ENCODE measurements at places on chromosomes 5 and 9.

- DNase-seq, result no peak
Observed at GRCh38 chr5:137085206-137085605, 413.9 kb downstream of the SPOCK1 start.

DNA sequence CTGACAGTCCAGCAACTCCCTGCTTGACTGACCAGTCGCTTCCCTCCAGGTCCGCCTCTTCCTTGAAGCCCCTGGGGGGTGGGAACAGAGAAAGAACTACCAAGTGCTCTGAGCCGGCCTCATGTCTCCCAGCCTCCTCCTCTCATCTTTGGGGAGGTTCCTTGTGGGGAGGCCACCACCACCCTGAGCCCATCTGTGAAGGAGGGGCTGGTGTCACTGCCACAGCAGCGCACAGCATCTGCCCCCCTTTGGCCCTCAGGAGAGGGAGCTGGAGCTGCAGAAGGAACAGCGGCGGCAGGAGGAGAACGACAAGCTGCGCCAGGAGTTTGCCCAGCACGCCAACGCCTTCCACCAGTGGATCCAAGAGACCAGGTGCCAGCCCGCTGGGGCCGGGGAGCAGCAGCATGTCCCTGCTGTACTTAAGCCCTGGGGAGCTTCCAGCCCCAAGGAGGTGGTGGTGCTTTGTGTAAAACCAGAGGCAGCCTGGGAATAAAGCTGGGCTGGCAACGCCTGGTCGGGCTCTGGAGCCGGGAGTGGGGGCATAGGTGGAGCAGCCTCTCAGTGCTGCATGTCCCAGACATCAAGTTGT lies 29.4 kb downstream of the DYNC2I2 start:
- no peak for DNase-seq

DNA sequence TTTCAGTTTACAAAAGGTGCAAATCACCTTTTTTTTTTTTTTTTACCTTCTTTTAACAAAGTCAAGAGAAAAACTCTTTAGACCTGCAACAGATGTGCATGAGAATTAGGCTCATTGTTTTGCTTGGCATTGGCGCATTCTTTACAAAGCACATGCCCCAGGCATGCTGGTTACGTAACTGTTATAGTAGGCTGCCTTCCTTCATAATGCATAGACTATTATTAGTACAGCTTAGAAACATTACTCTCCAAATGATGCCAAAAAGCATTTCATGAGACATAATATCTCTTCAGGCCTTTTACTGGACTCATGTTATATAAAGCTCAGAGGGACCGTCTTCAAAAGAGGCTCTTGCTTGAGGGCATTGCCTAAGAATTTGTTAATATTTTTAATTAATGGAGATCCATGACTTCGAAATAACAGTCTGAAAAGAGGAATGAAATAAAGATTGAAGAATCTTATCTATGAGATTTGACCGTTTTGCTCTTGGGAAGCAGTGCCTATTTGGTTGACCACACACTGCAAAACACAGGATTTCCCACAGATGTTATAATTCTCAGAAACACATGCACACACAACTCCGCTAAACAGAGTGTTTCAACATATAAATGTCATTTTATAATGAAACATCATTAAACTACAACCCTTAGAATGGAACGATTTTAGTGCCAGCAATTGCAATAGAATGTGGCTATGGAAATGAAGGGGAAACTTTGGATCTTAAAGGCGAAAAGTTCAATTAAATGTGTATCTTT lies 478.7 kb downstream of the PRR16 start:
- DNase-seq, result no peak

GRCh38 chr9:126295516-126295915 lies 31.1 kb upstream of the MVB12B start:
- no peak for DNase-seq

DNA sequence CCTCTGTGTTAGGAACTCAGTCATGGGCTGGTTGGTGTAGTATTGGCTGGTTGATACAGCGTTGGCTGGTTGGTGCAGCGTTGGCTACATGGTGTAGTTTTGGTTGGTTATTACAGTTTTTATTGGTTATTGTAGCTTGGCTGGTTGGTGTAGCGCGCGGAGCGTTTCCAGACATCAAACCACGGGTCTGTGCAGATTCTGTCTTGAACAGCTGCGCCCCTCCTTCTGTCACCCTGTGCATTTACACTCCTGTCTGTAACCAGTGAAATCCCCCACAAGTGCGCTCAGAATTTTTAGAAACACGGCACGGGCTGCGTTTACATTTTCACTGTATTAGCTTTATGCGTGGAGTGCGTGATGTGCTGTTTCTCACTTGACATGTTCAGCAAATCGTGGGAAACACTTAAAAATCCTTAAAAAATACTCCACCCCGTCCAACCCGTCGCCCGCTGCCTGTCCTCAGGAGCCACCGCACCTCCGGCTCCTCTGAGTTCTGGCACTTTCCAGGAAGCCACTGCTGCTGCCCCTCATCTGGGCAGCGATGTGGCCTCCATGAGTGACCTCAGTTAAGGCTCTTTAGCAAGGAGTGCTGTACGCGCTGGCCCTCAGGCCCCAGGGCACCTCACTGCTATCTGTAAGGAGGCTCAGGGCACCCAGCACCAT lies 20.8 kb downstream of the NKD2 start:
- DNase-seq, result no peak

DNA sequence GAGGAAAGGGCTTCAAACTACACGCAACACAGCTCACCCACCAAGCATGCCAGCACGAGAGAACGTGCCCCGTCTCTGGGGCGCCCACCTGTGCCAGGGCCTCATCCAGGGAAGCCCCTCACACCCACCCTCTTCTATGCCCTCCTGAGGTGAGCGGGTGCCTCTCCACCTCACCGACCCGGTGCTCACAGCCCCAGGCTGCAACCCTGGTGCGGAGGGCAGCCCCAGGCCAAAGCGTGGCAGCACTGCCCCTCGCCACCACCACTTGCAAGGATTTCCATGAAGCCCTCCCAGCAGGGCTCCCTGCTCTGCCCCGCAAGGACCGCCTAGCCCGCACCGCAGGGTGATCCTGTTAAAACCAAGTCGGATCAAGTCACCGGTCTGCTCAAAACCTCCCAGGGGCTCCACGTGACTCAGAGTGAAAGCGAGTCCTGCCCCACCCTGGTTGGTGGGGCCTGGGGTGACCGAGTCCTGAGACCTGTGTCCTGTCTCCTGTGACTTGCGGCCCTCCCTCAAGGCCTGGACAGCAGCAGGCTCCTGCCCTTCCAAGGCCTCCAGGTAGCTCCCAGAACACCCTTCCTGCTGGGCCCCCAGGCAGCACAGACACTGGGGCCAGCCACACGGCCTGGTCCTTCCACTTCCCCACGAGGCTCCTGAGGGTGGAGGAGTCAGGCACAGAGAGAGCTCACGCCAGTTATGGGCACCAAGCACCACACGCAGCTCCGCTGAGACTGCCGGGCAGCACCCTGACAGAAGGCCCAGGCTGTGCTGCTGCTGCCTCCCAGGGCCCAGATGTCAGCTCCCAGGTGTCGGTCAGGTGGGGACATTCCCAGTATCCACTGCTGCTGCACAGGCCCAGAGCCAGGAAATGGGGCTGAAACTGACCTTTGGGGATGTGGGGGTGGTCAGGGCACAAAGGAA lies 12.7 kb downstream of the BRD3 start:
- no peak for DNase-seq

DNA sequence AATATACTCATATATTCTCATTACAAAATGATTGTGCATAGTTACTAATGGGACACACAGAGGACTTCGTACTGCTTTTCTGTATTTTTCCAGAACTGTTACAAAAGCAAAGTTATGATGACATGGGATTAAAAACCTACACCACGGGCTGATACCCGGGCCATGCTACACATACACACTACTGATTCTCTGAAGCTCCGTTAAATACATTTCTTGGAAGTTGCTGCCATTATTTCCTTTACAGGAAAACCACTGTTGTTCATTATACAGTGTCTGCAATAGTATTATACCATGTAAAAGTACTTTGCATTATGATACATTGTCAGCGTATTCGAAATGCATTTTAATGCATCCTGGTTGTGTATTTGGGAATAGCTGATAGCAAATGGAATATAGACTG lies 32.5 kb downstream of the EBF1 start:
- DNase-seq, result no peak

- no peak for DNase-seq
Observed at GRCh38 chr5:36214436-36214835, 27.3 kb downstream of the NADK2 start.

- no peak for DNase-seq
Observed at GRCh38 chr5:63686938-63687337, 275.3 kb downstream of the HTR1A start.

DNA sequence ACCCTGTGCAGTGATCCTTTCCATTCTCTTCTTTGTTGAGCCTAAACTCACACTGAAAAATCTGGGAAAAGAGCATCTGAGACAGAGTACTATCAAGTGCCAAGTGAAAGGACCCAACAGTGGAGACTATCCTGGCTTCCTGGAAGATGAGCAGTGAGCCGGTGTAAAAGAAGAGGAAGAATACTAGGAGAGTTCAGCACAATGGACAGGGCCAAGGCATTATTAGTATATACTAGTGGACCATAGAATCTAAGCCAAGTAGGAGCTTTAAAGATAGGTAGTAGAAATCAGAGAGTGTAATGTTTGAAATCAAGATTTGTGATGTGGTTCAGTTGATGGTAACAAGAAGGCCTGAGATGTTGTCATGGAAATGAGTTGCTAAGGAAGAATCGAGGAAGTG lies 140.8 kb downstream of the CAMK4 start:
- DNase-seq, result no peak

GRCh38 chr9:136402067-136402466 lies 2.1 kb upstream of the SNAPC4 start:
- DNase-seq, result no peak

DNA sequence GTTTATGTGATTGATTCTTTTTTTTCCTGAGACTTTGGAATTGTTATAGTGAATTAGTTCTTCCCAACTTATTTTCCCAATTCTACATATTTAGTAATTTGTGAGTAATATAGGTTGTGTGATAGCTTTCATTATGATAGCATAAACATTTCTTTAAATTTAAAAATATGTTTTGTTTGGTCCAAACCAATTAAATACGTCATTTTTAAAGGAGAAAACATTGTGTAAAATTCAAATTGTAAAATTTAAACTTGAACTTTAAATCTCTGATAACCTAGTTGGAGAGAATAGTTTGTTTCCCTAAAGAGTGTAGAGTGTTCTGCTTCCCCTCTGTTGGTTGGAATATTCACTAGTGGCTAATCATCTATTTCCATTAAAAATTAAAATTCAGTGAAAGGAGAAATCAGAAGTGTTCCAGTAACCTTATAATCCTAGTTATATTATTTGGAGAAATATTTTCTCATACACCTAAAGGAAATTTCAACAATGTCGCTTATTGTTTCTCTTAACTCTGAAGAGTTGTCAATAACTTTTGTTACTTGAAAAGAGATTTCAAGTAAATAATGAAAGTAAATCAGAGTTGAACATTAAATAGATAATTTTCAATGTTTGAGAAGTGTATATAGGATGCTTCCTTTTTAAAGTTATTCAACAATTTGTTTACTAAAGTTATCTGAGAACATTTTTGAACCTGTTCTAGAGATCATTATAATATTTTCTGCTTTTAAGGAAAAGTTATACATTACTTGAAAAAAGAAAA lies 2.9 kb downstream of the NIPBL start:
- DNase-seq, result no peak

DNA sequence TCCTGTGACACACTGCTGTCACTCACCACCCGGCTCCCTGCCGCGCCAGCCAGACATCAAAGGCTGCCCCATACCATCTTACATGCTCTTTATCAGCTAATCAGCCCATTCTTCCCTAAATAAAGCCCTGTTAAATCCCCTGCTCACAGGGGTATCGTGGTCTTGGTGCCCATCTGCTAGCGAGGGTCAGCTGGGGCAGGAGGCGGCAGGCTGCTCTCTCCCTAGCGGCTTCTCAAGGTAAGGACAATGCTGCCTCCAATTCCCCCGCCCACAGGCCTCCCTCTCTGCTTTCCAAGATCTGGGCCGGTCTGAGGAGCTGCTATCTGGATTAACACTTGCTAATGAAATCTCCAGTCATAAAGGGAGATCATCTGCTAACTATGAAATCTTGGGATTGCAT lies 26.8 kb downstream of the BARHL1 start:
- no peak for DNase-seq

DNA sequence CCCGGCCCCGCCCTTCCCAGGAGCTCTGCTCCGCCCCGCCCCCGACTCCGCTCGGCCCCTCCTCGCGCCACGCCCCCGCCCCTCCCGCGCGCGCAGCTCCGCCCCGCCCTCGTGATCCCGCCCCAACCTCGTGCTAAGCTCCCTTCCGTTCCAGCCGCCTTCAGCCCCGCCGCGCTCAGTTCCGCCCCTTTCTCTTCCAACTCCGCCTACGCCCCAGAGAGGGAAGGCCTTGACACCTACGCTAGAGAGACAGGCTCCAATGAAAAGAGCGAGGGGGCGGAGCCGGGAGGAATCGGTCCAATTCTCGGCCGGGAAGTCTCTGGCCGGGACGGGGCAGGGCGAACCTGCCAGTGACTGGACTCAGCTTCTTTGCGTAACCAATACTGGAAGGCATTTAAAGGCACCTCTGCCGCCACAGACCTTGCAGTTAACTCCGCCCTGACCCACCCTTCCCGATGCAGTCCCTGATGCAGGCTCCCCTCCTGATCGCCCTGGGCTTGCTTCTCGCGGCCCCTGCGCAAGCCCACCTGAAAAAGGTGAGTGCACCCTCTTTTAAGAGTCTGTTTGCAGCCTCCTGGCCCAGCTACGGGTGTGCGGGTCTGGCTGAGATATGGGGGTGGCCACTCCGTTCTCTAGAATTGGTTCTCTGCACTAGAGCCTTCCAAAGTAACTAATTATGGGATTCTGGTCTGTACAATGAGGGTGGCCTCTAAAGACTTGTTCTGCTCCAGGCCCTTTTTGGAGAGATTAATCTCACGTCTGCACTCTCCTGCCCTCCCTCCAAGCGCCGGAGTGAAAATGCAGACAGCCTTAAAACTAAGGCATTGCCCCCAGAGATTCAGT lies at the start of gene GM2A:
Gene GM2A, plus strand, starts transcription at position 424 of the 843 bp plus-strand sequence. Its CDS starts 32 bp downstream, at position 456.
- DNase-seq, result peak; percentile 98

- peak; percentile 42 for DNase-seq
Observed at GRCh38 chr5:132272311-132273210, 15.1 kb downstream of the PDLIM4 start.

DNA sequence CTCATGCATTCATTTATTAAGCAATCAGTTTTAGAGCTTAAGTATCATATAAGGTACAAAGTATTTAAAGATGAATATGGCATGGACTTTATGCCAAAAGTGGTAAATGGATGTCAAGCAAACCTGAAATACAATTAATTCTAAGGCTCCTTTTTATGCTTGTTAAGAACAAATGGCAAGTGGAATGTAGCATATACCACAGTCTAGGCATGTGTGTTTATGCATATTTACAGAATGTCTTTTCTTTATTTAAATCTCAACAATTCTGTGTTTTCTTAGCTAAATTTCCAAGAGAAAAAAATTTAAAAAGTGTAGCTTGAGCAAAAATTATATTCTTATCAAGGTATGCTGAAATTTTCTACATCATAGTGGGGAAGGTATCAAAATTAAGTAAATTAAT lies 39.8 kb downstream of the MPDZ start:
- DNase-seq, result no peak

GRCh38 chr5:15023846-15024245 lies 152.3 kb upstream of the ANKH start:
- no peak for DNase-seq

- peak; percentile 24 for DNase-seq
Observed at GRCh38 chr9:129102791-129103594, 7.6 kb downstream of the CRAT start.

- no peak for DNase-seq
Observed at GRCh38 chr5:104815212-104815611, 1252.6 kb upstream of the NUDT12 start.

All from NCI-H774 (cell line).